NCI-H1092 (cell line): ENCODE measurements at places on chromosomes 16 and 17.

DNA sequence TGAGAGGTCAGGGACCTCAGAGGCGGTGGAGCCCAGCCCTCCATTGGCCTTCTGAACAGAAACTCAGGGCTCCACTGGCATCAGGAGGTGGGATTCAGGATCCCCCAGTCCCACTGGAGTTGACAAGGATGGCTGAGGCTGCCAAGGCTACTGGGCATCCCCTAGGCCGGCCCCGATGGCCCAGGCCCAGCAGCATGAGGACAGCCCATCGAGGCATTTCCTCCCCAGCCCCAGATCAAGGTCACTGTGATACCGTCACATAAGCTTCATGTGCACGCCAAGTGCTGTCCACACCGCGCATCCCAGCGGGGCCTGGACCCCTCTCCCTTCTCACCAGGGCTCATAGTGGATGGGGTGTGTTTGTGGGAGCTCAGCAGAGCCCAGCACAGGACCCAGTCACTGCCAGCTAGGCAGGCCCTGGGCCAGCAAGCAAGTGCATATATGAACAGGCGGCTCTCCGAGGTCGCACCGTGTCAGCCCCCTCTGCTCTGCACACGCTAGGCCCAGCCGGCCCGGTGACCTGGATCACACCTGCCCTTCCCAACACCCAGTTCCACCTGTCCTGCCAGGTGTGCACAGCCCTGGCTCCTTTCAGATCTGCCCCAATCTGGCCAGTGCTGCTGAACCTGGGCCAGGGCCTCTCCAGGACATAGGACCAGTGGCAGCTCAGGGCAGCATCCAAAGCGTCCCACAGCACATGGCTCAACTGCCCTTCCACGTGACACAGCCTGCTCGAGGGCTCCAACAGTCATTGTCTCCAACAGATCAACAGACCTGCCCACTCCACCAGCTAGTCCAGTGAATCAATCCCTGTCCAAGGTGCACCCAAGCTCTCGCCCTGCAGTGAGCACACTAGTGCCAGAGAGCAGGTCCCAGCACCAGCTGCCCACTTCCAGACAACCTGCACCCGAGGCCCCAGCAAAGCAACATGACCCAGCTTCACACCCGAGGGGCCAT, 32.8 kb upstream of the RASD1 start:
- no peak for DNase-seq

- no peak for DNase-seq
Measured at GRCh38 chr16:977081-977701, 4.4 kb upstream of the SOX8 start.

- no peak for DNase-seq
Measured at GRCh38 chr16:12613131-12613991, 190.3 kb downstream of the CPPED1 start.

DNA sequence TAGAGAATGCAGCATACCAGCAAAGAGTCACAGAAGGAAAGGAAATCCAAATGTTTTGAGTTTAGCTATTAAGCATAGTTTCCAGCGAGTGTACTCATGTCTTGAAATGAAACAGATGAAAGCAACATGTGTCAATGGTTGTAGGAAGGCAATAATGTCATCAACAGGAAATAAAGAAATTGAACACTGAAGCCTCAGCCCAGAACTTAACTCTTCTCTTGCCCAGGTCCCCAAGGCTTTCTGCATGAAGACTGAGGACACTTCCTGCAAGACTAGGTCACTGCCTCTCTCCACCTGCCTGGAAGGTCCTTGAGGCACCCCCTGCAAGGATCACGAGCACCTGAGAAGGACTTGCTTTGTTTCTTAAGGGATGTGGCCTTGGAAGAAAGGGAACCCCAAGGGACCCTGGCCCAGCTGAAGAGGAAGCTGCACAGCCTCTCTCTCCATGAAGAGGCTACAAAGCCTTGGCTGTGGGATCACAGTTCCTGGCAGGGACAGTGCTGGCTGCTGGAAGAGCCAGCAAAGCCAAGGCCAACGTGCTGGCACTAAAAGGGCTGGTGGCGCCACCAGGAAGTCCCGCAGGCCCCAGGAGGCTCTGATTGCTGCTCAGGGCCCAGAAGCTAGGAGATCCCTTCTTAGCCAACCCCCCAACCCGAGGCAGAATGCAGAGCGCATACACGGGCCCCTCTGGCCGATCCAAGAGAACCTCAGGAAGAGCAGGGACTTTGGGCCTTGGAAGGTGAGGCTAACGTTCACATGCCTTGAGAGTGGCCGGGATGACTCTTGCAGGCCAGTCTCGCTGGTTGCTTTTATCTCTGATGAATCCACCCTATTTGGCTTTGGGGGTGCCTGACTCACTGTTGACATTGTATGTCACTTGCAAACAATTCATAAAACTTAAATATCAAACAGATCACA, 23.4 kb upstream of the AXIN2 start:
- DNase-seq, result no peak
